ENCODE measurements at places on chromosomes 7 and 10. TPM values are rescaled to one million over a fixed set of nuclear protein-coding genes. Genes with fewer than 3 reads are reported as not detected.

The LIPN gene
- not detected for total RNA-seq

The TUBAL3 gene
- not detected for total RNA-seq

The ADCYAP1R1 gene
- total RNA-seq: not detected

The IFIT2 gene
- 1.9 TPM for total RNA-seq

The AGFG2 gene
- total RNA-seq: 4.4 TPM

The PTPRN2 gene
- under 0.01 TPM for total RNA-seq

The CCL26 gene
- total RNA-seq: 3.0 TPM

The ADAM22 gene
- 1.8 TPM for total RNA-seq

Measured in smooth muscle cell of the umbilical artery (primary cell).